ENCODE measurements at places on chromosomes 11 and 22. TPM values are rescaled to one million over a fixed set of nuclear protein-coding genes. Genes with fewer than 3 reads are reported as not detected.

The LARGE2 gene
- total RNA-seq = not detected

The OR51I1 gene
- not detected for total RNA-seq

The TSG101 gene
- 58.8 TPM for total RNA-seq

The SCO2 gene
- 2.5 TPM for total RNA-seq

The MAJIN gene
- total RNA-seq = not detected

The OR51B5 gene
- total RNA-seq = 0.11 TPM

The FAM76B gene
- 26.1 TPM for total RNA-seq

The FOSL1 gene
- 13.1 TPM for total RNA-seq

The FGF19 gene
- not detected for total RNA-seq

The MMP7 gene
- total RNA-seq = not detected

The APOBEC3A gene
- total RNA-seq = not detected

The DDB1 gene
- 232 TPM for total RNA-seq

The CTSC gene
- total RNA-seq = 25.0 TPM

The AMPD3 gene
- 8.4 TPM for total RNA-seq

The FGF4 gene
- total RNA-seq = not detected

The DRD4 gene
- not detected for total RNA-seq

The CXCR5 gene
- not detected for total RNA-seq

The TMEM191B gene
- not detected for total RNA-seq

The DUSP8 gene
- total RNA-seq = 0.39 TPM

The ALX4 gene
- total RNA-seq = under 0.01 TPM

The ARFGAP3 gene
- total RNA-seq = 104 TPM

The PACSIN2 gene
- 27.3 TPM for total RNA-seq

The MLC1 gene
- not detected for total RNA-seq

The RAB38 gene
- total RNA-seq = 0.32 TPM

The KDELR3 gene
- total RNA-seq = 172 TPM

The MS4A8 gene
- not detected for total RNA-seq

The SUSD2 gene
- total RNA-seq = 18.2 TPM

The SCGB2A2 gene
- not detected for total RNA-seq

The TRIM44 gene
- total RNA-seq = 45.0 TPM

The CHCHD10 gene
- 6.5 TPM for total RNA-seq

The SEPTIN3 gene
- total RNA-seq = 0.22 TPM

The ART5 gene
- 0.26 TPM for total RNA-seq
